Fibroblast of villous mesenchyme (primary cell): ENCODE measurements at places on chromosomes 11 and 22. TPM values are rescaled to one million over a fixed set of nuclear protein-coding genes. Genes with fewer than 3 reads are reported as not detected.

RTN4RL2 gene
- total RNA-seq: not detected in 2 replicates

POU2AF2 gene
- total RNA-seq: not detected in 2 replicates

OR10A2 gene
- total RNA-seq: not detected in 2 replicates

LINC01488 gene
- total RNA-seq: not detected in 2 replicates

USP2 gene
- total RNA-seq: under 0.01 and 0.43 TPM in 2 replicates

LRRC74B gene
- total RNA-seq: not detected in 2 replicates

PKP3 gene
- total RNA-seq: 2.2 and 2.6 TPM in 2 replicates
